Left renal cortex interstitium (tissue), 4 donors: ENCODE measurements at places on chromosomes 5 and 9.

- DNase-seq: peak; percentile 15
Measured at GRCh38 chr9:78235256-78235761, 566 bp upstream of the CEP78 start.

- no peak for DNase-seq
Measured at GRCh38 chr5:96133341-96134079, 171.9 kb upstream of the ELL2 start.

DNA sequence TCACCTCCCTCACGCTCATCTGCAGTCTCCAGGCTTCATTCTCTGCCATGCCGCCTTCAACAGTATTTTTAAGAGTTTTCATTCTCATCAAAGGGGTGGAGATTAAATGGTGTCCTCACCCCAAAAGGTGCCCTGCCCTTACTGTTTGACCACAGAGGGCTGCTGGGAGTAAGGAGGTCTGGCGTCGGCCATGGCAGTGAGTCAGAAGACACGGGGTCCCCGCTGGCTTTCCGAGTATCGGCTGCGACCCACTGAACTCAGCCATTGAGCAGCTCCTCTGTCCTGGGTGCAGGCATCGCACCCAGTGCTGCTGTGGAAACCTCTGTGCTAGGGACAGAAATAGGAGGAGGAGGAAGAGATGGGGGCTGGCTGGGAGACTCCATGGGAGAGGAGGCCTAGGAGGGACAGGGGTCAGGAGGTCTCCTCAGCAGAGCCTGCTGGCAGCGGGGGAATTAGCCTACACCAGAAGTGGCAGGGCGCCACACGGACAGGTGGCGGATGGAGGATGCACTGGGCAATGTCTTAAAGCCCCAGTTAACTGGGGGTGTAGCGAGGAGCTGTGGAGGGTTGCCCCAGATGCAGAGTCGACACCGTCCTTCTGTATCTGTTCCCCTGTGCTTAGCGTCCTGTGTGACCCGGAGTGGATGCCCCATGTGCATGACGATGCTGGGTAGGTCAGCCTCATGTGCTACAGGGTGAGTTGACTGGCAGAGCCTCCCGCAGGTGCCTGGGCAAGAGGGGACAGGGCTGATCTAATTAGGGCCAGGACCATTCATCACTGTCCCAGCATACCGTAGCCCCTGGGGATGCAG, 15.4 kb upstream of the PLEKHG4B start:
- no peak for DNase-seq

DNA sequence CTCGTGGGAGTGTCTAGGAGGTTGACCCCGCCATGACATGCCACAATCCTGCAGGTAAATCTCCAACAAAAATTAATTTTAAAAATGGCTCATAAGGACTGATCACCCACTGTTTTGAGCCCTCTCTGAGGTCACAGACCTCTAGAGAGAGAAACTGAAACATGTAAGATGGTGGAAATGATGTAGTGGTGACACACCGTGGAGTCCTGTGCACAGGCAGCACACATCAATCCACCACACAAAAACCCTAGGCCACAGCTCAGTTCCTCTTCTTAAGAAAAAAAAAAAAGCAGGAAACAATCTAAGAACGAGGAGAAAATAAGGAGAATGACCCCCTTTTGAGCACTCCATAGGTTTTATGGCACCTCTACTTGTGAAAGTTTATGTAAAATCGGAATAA, 93.8 kb upstream of the FAM120A start:
- no peak for DNase-seq

GRCh38 chr9:1383899-1384455, 333.8 kb downstream of the DMRT2 start:
- DNase-seq: no peak

DNA sequence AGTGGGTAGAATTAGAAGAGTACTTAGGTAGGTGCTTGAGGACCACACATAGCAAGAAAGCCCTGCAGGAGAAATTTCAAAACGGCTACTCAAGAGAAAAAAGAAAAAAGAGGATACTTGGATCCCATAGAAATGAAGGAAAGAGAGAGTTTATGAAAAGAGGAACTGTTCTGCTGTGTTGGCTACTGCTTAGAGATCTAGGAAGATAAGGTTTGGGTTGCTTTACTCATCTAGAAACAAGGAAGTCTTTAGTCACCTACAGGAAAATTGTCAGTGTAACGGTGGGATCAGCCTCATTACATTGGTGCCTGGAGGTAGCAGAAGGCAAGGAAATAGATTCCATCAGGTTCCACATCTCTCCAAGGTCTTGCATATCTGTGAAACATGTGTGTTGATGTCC, 14.8 kb upstream of the C5orf46 start:
- DNase-seq: no peak

DNA sequence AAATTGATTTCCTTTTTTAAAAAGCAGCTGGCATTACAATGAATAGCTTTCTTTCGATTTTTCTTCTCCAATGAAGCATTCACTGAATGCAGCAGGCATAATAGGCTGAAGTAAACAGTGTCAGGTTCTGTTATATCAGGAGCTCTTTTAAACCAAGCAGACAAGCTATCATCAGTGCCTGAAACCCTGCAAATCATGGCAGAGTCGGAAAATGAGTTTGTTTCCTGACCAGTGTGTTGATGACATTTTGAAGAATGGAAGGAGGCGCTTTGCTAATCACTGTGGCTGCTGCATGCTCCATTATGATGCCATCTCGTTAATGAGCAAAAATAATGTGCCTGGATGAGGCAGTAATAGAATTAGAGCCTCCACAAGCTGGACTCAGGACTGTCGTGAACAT, 284.5 kb downstream of the ZNF608 start:
- DNase-seq: no peak

DNA sequence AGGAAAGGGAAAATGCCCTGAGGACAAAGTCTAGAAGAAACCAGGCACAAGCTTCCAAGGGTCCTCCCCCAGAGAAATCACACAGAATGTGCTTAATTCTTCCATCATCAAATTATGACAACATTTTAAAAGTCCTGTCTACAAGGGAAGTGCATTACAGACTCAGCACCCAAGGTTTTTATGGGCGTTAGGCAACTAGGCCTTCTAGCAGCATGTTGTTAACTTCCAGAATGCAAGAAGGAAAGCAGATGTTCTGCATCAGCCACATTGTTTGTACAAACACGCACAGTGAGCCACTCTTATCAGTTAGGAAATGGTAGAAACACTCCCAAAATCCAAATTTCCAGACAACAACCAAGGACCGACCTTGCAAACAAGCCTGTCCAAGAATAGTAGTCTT, 26.5 kb downstream of the SMC5 start:
- no peak for DNase-seq

DNA sequence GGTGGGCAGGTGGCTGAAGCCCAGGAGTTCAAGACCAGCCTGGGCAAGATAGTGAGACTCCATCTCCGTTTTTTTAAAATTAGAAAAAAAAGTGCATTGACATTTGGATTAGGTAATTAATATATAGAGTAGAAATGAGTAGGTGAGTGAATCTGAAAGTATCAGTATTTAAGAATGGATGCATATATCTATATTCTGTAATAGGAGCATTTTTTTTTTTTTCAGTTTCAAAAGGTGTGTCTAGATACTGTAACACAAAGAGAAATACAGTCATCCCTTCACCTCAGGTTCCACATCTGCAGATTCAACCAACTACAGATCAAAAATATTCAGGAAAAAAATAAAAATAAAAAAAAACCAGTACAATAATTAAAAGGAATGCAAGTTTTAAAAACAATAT, 50.8 kb downstream of the RBM27 start:
- no peak for DNase-seq

DNA sequence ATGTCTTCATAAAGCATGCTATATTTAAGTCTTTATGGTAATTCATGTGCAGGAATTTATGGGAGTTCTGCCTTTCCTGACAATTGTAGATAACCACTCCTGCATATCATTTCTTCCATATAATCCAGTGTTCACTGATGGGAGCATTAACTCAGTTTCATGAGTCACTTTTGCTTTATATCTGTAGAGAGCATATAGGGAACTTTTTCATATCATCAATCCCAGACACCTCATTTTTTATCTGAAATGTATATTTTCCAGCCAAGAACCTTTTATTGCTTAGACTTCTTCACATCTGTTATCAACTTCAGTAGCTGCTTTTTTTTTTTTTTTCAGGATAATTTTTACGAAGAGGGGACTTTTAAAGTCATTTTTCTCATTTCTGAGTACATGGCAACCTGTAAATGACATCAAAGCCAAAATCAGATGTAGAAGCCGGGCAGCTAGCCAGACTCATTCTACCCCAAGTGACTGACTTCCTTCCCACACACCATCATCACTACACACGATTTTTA, 41.1 kb downstream of the NFX1 start:
- no peak for DNase-seq

GRCh38 chr5:16178745-16179372, 732 bp downstream of the MARCHF11 start:
- DNase-seq: peak; percentile 68

DNA sequence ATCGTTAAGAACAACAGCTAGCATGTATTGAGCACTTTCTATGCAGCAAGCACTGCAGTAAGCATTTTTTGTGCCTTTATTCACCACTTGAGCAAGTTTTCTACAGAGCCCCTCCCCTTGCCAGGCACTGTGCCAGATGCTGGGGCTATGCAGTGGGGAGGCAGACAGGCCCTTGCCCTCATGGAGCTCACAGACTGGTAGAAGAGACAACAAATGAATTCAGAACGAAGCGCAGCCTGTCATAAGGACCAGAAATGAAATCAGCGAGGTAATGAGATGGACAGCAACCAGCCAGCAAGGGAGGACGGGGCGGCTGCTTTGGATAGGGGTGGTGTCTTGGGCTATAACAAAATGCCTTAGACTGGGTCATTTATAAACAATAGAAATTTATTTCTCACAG, 68.8 kb downstream of the C9orf50 start:
- DNase-seq: no peak

DNA sequence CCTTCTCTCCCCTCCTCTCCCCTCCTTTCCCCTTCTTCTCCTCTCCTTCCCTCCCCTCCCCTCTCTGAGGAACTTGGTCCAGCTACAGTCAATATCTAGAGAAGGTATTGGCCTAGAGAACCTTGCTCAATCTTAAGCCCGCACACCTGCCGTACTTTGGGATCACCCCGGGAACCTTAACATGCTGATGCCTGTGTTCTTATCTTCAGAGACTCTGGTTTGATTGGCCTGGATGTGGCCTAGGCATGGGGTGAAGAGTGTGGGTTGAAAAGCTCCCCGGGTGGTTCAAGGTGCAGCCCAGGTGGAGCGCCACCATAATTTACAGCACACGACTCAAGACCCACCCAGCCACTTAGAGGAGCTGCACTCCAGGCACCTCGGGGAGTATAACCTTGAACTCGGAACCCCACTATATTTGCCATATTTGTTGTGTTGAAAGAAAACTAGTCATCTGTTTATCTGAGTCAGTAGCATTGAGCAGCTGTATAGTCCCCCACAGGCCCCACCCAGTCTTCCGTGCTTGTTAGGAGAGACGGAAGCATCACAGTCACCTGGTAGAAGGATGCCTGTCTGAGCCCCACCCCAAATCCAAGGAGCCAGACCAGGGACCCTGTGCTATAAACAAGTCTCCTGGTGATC, 14.4 kb upstream of the PHF19 start:
- no peak for DNase-seq

GRCh38 chr9:7303907-7304626, 495.5 kb downstream of the DMAC1 start:
- no peak for DNase-seq

GRCh38 chr5:174022384-174023095, 23.0 kb upstream of the NSG2 start:
- DNase-seq: no peak

DNA sequence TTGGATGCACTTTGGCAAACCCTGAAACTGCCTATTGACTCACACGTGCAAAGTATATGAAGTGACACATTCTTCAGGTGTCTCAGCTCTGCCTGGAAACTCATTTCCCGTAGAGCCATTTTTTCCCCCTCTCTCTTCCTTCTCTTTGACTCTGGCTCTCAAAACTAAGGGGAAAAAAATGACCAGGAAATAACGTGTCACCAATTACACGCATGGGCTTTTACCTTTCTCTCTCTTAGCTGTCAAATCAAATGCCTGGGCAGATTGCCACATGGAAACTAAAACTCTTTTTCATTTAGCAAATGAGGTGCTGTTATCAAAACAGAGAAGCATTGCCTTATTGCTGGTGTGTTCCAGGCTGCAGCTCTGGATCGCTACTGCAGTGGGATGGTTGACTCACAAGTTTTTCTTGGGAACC, 18.3 kb upstream of the IFNK start:
- DNase-seq: no peak

DNA sequence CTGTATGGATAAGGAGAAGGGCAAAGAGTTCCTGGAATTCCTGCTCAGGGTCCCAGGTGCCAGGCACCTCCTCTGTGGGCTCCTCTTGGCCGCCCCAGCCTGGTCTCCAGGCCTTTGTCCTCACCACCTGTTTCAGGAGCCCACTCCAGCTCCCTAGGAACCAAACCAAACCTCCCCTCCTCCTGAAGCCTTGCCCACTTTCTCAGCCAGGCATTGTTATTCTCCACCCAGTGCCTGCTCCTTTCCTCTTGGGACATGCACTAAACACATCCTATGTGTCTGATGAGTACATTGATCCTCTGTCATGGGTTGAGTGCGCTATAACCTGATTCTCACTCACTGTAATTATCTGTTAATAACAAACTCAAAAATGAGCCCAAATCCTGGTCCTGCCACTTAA, 189.8 kb downstream of the SPOCK1 start:
- no peak for DNase-seq

GRCh38 chr5:155309021-155309746, 295.6 kb downstream of the KIF4B start:
- DNase-seq: no peak

- DNase-seq: peak; percentile 44
Measured at GRCh38 chr9:83334320-83334719, 203.9 kb downstream of the FRMD3 start.

DNA sequence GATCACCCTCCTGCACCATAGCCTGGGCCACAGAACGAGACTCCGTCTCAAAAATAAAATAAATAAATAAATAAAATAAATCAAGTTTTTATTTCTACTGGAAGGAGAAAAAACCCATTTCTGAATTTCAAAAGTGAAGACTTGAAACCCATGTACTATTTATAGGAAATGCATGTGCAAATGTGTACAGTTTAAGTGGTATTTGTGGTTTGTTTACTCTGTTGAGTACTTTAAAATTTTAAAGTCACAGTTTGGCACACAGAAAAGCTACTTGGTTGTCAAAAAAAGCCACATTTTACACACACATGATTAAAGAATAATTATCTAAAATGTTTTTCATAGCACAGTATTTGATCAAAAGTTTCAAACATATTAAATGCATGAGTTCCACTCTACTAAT, 43.6 kb downstream of the NR3C1 start:
- no peak for DNase-seq
